Stimulated activated CD4-positive, alpha-beta T cell treated with anti-CD3 and anti-CD28 coated beads, Interleukin-15, amount 100 ng/mL, for 1 hour (primary cell): ENCODE measurements at places on chromosomes 12 and 14.

- DNase-seq: no peak
Measured at GRCh38 chr12:54859502-54859901, 5.2 kb downstream of the MUCL1 start.

DNA sequence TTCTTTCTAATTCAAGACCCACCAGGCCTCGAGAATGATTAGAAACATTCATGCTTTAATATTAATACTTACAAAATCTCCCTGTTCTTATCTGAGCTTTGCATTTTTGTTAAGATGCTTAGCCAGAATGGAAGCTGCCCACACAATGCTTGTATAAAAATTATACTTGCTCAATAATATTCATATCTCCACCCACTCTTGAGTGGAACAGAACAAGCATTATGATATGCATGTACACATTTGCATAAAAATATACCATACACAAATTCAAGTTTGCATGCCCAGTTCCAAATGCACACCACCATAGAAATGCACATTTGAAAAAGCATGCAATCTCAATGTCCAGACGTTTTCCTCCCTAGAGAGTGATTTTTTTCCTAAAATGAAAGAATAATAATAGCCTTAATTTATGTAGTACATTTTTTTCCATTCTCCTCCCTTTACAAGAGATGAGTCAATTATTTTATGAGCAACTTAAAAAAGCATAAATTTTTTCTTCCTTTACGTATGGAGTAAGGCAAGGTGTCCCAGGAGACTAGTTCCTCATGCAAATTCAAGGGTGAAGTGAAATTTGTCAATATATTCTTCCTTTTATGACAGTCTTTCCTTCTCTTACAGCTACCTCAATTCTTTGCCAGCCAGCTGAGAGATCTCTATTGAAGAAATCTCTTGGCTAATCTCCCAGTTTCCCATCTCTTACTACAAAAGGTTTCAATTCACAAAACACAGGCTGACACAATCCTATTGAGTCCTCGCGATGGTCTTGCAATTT lies 313.1 kb upstream of the GARIN6 start:
- DNase-seq: no peak

- no peak for DNase-seq
Measured at GRCh38 chr14:66240105-66240504, 246.1 kb upstream of the CCDC196 start.

DNA sequence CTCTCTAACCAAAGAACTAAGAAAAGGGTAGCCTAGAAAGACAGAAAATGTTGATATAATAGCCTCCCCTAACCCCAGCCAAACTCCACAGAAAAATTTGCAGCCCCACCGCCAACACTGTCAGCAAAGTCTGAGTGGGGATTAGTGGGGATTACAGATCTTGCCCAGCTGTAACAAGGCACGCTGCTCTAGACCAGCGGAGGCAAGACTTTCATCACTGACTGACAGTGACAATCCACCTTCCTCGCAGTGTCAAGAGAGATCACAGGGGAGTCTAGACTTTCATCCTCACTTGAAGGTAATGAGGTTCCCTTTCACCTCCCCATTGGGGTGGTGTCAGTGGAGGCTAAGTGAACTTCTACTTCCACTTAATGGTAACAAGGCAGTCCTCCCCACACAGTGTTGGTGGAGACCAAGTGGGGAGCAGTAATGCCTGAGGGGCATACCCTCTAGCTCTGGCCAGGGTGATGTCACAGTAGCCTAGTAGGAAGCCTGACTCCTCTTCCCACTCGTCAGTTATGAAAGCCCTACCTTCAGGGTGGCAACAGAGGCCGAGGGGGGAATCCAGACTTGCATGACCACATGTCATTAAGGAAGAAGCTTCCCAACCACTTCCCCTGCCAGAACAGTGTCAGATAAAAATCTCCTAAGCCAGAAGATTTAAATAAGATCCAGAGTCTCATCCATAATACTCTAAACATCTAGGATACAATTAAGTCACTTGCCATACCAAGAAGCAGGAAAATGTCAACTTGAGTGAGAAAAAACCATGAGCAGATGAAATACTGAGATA lies 91.7 kb upstream of the RASSF8 start:
- no peak for DNase-seq

GRCh38 chr12:120873226-120873625 lies 30.9 kb downstream of the SPPL3 start:
- DNase-seq: no peak
